Ovary (tissue), 10 donors: ENCODE measurements at places on chromosomes 2 and 18. TPM values are rescaled to one million over a fixed set of nuclear protein-coding genes. Genes with fewer than 3 reads are reported as not detected.

The VWC2L gene
- not detected for total RNA-seq

The CFAP53 gene
- 0.61 TPM for total RNA-seq

The MTCL1 gene
- 7.3 TPM for total RNA-seq

The CRYBA2 gene
- not detected for total RNA-seq

The MOGAT1 gene
- not detected for total RNA-seq

The CNGA3 gene
- not detected for total RNA-seq

The PCARE gene
- total RNA-seq, result 0.27 TPM

The STEAP3 gene
- total RNA-seq, result 7.0 TPM

The EMILIN1 gene
- 276 TPM for total RNA-seq

The RNU2-63P gene
- total RNA-seq, result not detected

The ATOH8 gene
- total RNA-seq, result 32.3 TPM

The CREG2 gene
- not detected for total RNA-seq

The RTP5 gene
- total RNA-seq, result not detected

The CCNT2 gene
- 44.2 TPM for total RNA-seq

The FBLN7 gene
- total RNA-seq, result 1.9 TPM

The ST8SIA5 gene
- 0.35 TPM for total RNA-seq

The DPYSL5 gene
- not detected for total RNA-seq

The LCT gene
- total RNA-seq, result not detected

The DTNA gene
- 5.5 TPM for total RNA-seq

The RGPD3 gene
- total RNA-seq, result 0.18 TPM

The MEP1B gene
- not detected for total RNA-seq

The IL37 gene
- total RNA-seq, result not detected

The CAMKMT gene
- total RNA-seq, result 10.7 TPM

The RRM2 gene
- 0.24 TPM for total RNA-seq

The IL18RAP gene
- 0.69 TPM for total RNA-seq

The RNF144A gene
- total RNA-seq, result 23.9 TPM

The CCL20 gene
- total RNA-seq, result 0.43 TPM

The GPR35 gene
- 4.1 TPM for total RNA-seq

The PMAIP1 gene
- not detected for total RNA-seq
